Smooth muscle cell of bladder (primary cell): ENCODE measurements at places on chromosomes 5 and 9. TPM values are rescaled to one million over a fixed set of nuclear protein-coding genes. Genes with fewer than 3 reads are reported as not detected.

Gene IRX2
- not detected in 2 replicates for total RNA-seq

Gene PIP5K1B
- total RNA-seq: under 0.01 TPM in 2 replicates

Gene PLCXD3
- under 0.01 and 0.09 TPM in 2 replicates for total RNA-seq

Gene ZNF367
- 0.37 and 0.43 TPM in 2 replicates for total RNA-seq

Gene LCN2
- not detected in 2 replicates for total RNA-seq

Gene LCNL1
- total RNA-seq: 0.57 and 3.4 TPM in 2 replicates

Gene NMUR2
- total RNA-seq: not detected in 2 replicates

Gene KIF4B
- total RNA-seq: under 0.01 TPM in 1 of 2 replicates, not detected in the other

Gene SOX30
- total RNA-seq: not detected in 2 replicates

Gene PDGFRB
- 97.1 and 121 TPM in 2 replicates for total RNA-seq

Gene FRRS1L
- total RNA-seq: 0.09 and 0.14 TPM in 2 replicates

Gene SMC5
- total RNA-seq: 30.6 and 36.1 TPM in 2 replicates

Gene SLC27A6
- total RNA-seq: 0.09 and 0.28 TPM in 2 replicates

Gene MYMK
- total RNA-seq: not detected in 2 replicates

Gene ROPN1L
- total RNA-seq: 0.28 and 0.57 TPM in 2 replicates

Gene FIBCD1
- 0.28 and 1.5 TPM in 2 replicates for total RNA-seq
